ENCODE measurements at places on chromosomes 11 and 22.

DNA sequence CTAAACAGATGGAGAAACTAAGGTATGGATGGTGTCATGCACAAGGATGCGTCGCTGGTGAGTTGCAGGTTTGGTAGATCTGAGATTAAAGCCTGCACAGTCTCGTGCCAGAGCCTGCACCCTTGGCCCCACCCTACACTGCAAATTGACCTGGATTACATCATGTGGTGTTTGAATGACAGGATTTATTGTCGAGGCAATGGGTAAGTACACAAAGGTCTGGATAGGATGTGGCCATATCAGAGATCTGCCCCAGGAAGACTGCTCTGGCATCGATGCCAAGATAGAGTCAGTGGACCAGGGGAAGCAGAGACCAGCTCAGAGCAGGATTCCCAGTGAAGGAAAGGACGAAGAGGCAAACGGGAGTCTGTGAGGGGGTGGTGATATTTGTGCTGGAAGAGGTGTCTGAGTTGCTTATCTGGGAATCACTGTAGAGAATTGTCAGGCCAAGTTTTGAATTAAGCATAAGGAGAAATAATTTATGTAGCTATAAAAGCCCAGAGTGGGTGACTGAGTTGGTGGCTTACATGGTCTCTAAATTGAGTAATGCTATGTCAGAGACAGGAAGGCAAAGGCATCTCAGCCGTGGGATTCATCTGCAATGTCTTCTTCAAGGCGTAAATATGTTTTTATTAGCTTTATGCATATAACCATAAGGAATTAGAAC is 499.6 kb upstream of the B3GAT1 start:
- no peak for DNase-seq

- DNase-seq = no peak
Observed at GRCh38 chr11:111981270-111981669, 43.9 kb upstream of the DLAT start.

DNA sequence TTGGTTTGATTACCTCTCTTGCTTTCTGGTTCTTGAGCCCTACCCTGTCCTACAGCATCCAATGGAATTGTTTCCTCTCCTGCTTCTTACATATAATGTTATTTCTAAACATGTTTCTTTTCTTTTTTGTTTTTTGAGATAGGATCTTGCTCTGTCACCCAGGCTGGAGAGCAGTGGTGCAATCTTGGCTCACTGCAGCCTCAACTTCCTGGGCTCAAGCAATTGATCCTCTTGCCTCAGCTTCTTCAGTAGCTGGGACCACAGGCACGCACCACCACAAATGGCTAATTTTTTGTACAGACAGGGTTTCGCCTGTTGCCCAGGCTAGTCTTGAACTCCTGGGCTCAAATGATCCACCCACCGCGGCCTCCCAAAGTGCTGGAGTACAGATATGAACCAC is 105.9 kb downstream of the SGSM3 start:
- no peak for DNase-seq

DNA sequence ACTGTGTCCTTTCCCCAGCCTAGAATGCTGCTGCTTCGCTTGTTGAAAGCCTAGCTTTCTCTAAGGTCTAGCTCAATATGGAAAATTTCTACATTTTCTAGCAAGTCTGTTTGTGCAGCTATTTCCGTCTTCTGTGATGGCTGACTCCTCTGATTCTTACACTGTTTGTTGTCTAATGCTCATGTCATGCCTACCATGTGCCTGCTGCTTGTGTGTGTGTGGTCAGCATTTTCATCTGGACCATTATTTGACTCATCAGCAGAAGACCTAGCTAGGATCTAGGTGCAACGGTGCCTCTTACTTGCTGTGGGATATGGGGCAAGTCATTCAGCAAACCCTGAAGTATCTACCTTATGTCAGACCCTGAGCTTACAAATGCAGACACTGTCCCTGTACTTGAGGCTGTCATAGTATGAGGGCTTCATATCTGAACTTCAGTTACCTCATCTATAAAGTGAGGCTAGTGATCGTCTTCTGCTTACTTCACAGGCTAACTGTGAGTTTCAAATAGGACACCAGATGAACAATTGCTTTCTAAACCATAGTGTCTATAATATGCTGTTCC is 86.5 kb upstream of the MYO18B start:
- no peak for DNase-seq

DNA sequence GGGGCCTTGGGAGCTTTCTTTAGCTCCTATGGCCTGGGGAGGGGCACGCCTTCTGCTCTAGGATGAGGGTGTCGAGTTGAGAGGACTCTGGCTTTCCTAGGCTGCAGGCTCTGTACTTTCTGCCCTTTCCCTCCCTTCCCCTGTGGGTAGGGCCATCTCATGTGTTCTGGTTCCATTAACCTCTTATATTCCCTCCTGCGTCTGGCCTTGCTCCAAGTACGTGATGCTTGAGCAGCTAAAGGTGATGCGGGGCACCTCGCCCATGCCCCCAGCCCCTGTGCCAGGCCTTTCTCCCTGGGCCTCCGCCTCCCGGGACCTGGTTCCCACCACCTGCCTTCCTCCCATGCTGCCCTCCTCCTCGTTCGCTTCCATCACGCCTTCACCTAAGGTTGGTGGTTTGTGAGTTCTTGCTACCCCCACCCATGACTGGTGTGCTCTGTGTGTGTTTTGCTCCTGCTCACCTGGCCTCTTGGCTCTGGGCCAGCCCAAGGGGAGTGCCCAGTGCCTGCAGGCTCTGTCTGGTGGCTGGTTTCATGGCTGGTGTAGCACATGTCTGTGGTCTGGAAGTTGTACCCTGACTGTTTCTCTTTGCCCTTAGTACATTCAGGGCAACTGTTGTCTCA is 34.1 kb downstream of the PHLDB1 start:
- no peak for DNase-seq

- no peak for DNase-seq
Observed at GRCh38 chr11:10878408-10879214, 20.8 kb upstream of the ZBED5 start.

GRCh38 chr11:114499756-114500155 is 59.9 kb downstream of the NXPE1 start:
- no peak for DNase-seq

DNA sequence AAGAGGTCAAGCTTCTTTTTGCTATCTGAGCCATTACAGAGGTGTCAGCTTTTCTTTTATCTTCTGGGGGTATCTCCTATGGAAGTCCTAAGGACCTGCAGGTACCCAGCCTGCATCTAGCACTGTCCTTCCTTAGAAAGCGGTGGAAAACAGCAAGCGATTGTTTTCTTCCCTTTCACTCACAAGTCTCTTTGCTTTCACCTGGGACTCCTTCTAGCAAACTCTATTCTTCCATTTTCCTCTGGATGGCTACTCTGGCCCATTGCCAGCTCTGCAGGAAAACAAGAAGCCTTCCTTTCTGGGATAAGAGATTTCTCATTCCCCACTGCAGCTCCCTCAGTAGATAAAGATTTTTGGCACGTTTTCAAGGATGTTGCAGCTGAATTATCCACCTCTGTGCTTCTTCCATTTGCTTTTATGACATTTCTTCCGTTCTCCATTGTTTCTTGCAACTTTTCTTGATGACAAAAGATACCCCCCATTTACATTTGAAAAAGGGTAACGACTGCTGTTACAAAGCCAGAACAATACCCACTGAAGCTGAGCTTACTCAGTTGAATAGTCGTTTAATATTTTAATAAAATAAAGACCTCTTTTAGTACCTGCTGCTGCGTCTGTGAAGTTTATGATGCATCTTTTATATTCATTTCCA is 40.2 kb upstream of the BDNF start:
- DNase-seq = no peak

GRCh38 chr22:25928038-25928437 is 186.1 kb downstream of the MYO18B start:
- no peak for DNase-seq

DNA sequence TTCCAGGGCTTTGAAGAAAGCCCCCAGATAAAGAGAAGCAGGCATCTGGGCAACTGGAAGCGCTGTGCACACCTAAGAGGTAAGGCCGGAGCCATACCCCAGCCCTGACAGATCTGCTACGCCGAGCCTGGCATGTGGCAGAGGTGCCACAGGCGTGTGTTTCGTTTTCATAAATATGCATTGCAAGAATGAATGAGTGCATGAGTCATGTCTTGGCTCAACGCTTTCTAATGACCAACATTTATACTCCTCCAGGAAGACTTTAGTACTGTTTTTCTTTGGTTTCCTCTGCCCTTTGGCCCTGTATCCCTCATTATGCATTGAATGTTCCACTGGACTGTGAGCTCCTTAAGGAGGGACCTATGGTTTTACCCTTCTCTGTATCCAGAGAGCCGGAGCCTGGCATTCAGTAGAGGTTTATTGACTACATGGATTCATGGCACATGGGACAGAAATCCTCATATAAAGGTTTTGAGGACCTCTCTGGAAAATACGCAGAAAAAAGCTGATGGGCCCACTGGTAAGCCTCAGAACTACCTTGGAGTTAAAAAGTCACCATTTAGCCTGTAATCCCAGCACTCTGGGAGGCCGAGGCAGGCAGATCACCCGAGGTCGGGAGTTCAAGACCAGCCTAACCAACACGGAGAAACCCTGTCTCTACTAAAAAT is 38.9 kb upstream of the CSNK2A3 start:
- no peak for DNase-seq

- DNase-seq = no peak
Observed at GRCh38 chr11:116166573-116167465, 606.0 kb downstream of the BUD13 start.

- DNase-seq = no peak
Observed at GRCh38 chr11:44310463-44311272, 729 bp upstream of the ALX4 start.

GRCh38 chr22:23684561-23685031 is 6.2 kb upstream of the RGL4 start:
- no peak for DNase-seq

DNA sequence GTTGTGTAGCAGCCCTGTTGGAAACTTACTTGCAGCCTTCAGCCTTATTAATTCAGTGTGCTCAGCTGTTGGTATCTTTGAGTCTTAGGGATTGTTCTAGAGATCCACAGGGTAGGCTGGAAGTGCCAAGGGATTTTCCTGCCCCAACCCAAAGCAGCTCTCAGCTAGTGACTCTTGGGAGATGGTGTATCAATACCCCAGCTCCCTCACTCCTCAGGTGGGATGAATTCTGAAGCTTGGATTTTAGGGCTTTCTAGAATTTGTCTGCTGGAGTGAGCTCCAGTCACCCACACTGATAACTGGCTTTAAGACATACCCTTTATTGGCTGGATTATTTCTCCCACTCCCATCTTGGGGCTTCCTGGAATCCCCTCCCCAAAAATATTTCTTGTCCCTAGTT is 493.0 kb downstream of the MN1 start:
- DNase-seq = no peak

DNA sequence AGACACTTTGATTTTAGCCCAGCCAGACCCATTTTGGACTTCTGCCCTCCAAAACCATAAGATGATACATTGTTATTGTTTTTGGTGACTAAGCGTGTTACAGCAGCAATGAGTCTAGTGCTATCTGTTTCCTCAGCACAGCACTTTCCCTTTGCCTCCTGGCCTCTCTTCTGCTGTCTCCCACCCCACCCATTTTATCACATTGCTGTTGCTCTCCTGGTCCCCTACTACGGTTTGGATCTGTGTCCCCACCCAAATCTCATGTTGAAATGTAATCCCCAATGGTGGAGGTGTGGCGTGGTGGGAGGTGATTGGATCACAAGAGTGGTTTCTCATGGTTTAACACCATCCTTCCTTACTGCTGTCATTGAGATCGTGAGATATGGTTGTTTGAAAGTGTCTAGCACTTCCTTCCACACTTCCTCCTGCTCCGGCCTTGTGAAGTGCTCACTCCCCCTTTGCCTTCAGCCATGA is 59.8 kb upstream of the CD82 start:
- DNase-seq = no peak

DNA sequence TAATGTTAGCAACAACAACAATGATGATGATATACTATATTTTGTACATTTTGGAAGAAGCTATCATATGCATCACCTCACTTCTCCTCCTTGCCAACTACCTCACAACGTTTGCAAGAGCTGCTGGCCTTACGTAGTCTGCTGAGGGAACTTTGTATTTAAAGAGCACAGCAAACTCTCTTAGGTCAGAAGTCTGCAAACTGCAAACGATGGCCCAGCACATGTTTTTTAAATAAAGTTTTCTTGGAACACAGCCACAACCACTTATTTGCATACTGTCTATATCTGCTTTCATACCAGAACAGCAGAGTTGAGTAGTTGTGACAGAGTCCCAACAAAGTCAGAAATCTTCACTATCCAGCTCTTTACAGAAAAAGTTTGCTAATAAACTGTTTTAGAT is 261.7 kb downstream of the TENM4 start:
- DNase-seq = no peak

- DNase-seq = peak; percentile 60
Observed at GRCh38 chr11:46380340-46381047, 975 bp upstream of the MDK start.

DNA sequence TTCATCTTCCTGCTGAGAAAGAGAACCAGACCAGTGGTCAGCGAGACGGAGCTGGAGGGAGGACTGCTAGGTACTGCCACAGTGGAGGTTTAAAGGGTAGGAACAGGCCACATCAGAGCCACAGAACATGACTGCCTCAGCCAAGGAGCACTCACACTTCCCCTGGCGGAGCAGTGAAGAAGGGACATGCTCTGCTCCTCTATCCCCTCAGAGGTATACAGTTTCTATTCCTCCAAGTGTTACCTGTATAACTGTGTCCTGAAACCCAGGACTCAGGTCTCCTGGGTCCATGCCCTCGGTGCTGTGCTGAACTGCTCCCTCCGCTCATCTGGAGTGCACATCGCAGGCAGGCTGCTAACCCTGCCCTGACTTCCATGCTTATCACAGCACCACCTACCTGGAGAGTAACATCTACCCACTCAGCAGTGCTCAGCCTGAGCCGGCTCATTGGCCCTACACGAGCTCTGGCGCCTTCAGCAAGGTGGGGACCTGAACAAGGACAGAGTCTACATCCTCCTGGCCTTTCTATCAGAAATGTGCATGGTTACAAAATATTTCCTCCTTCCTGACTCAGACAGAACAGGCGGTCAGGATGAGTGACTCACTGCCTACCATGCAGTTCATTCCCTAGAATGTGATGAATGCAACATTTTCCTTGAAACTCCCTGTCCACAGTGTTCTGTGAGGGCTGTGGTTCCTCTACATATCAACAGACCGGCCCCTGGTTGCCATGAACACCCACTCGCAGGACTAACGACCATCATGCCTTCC is 52.9 kb downstream of the C11orf58 start:
- no peak for DNase-seq

DNA sequence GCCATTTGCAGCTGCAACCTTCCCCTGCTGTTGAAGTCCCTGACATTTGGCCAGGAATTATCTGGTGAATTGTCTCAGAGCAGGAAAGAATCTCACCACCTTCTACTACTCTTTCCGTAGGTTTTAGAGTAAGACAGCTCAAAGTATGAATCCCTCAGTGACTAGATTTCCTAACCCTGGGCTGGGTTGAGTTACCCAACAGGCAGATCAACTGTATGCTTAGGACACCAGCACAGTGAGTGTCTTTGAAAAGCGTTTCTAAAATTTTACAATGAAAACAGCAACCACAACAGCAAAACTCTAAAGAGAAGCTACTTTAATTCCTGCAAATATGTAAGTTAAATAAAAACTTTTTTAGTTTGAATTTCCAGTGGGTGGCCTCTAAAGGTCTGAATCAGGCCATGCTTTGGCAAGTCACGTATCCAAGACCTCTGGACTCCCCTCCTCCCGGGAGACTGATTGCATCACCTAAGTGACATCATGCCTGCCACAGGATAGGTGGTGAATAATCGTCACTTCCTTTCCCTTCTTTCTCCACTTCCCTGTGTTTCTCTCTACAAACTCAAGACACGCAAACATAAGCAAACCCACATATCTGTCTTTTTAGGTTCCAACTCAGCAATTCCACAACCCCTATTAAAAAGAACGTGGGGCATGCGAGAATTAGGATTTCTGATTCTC is 7.8 kb downstream of the OR8B12 start:
- no peak for DNase-seq

- DNase-seq = no peak
Observed at GRCh38 chr11:4068962-4069361, 25.6 kb upstream of the RRM1 start.
